T-cell (primary cell): ENCODE measurements at places on chromosomes 5 and 9.

- no peak for DNase-seq
Observed at GRCh38 chr5:96329886-96330529, 103.0 kb downstream of the PCSK1 start.

DNA sequence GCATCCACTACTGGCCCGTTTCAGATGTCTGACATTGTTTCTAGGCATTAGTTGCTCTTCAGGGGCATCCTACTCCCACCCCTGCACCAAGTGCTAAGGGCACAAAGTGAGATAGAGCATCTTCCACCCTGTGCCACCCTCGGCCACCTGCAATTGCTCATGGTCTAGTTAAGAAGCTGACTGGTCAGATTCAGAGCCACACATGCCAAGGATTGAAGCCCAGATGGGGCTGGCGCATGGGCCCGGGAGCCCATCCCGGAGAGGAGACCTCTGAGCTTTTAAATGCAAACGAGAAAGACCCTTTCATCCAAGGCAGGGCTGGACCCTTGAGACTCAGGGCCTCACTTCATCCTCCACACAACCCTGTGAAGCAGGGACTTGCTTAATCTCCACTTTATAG lies 28.5 kb downstream of the HRH2 start:
- no peak for DNase-seq

DNA sequence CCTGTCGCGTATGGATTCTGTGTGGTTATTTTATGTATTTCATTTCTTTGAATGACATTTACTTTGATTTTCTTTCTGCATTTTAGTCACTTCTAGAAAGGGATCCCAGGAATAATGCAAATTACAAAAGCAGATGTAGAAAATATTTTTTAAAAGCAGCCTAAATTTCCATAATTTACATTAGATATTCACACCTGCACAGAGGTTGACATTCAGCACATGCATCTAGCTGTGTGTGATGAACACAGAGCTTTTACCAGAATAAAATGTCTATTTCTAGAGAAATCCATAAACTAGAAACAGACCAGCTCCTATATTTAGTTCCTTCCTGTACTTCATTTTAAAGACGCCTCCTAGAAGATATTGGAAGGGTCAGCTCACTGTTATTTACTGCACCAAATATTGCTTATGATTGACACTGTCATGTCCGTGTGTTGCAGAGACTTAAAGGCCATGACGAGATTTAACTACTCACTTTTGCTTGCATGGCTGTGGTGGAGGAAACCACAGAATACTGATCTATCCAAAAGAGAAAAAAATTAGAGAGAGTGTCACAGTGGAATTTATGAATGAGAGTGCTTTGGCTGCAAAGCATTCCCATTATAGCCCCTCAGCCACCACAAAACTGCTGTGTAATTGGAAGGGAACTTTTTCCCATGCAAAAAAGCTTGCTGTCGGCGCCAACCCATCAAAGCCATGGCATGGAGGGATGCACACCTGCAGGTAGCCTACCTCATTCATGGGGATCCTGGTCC lies 58.1 kb downstream of the EBF1 start:
- DNase-seq: no peak

- DNase-seq: no peak
Observed at GRCh38 chr5:169950333-169950732, 30.0 kb downstream of the INSYN2B start.

DNA sequence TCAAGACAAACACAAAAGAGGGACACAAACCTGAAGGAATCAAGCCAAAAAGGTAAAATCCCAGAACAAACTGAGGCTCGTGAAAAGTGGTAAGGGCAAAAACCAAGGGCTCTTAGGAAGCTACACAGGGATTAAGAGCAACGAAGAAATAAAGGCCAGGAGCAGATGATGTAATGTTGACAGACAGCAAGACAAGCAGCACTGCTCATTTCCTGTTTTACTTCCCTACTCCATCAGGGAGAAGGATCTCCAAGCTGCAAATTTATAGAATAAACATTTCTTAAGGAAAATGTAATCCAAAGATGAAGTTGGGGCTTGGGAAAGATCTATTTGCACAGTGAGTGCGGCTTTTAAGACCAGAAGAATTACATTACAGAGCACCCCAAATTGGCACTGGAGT lies 182.3 kb upstream of the MAP1B start:
- no peak for DNase-seq

- no peak for DNase-seq
Observed at GRCh38 chr9:125585503-125586171, 121.4 kb downstream of the MAPKAP1 start.

- no peak for DNase-seq
Observed at GRCh38 chr5:149424371-149425315, 45.6 kb upstream of the IL17B start.

DNA sequence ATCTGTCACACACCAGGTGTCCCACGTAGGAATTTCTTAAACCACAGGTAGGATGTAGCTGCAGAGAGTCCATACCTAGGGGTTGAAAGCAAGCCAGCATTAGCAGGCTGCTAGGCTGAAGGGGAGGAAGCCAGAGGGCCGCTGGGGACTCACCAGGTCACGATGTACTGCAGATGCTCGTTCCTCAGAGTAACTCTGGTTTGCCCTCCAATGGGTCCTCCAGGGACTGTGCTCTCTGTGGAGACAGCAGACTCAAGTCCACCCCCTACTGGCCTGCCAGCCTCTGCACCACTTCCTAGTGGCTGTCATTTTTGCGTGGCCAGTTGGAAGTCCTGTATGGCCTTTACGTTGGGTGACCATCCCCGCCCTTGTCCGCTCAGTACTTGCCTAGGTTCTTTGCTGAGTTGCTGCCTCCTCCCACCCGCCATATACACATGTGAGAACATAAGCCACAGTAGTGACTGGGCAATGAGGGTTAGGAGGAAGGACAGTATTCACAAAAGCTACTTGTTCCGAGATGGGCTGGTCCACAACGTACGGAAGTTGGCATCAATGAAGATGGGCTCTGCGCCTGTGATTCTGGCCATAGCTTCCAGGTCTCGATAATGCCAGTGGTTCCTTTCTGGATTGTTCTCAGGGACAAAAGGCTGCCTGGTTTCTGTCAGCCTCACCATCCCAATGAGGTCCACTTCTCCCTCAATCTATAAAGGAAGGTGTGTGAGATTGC lies 4.1 kb downstream of the RPL7A start:
- DNase-seq: no peak

DNA sequence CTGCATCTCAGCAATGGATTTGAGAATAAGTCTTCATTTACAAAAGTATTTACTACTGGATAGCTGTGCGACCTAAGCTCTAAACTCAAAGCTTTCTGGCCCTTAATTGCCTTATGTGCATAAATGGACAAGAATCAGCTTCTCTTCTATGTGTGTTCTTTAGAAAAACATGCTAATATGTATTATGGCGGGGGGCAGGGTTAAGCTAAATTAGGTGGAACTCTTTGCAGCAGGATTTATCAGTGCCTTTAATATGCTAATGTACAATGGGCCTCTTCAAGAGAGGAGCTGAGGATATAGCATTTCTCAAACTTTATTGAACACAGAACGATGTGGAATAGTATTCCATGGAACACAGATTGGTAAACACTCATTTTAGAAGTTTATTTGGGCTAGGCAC lies 10.0 kb upstream of the NIPAL4 start:
- no peak for DNase-seq

DNA sequence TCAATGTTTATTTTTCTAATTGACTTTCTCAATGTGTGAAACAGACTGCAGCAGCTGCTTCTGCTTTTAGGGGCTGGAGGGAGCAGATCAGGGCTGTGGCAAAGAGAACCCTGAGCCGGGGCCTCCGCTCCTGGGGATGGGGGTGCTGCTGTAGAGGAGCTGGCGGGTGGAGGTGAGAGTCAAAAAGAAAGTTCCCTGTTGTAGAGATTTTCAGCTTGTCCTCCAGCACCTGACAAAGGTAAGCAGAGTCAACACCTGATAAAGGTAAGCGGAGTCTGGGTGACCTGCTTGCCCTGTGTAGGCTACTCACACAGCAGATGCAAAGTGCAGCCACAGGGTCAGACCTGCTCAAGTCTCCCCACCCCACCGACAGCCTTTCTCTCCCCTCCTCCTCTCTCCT lies 252.4 kb upstream of the IRX1 start:
- DNase-seq: no peak

GRCh38 chr5:39020458-39020857 lies 53.7 kb downstream of the RICTOR start:
- no peak for DNase-seq

- no peak for DNase-seq
Observed at GRCh38 chr5:179275941-179276837, 69.1 kb downstream of the ADAMTS2 start.

GRCh38 chr5:150490296-150490669 lies 17.6 kb upstream of the NDST1 start:
- no peak for DNase-seq

GRCh38 chr9:68577774-68578591 lies 37.3 kb upstream of the TMEM252 start:
- no peak for DNase-seq

DNA sequence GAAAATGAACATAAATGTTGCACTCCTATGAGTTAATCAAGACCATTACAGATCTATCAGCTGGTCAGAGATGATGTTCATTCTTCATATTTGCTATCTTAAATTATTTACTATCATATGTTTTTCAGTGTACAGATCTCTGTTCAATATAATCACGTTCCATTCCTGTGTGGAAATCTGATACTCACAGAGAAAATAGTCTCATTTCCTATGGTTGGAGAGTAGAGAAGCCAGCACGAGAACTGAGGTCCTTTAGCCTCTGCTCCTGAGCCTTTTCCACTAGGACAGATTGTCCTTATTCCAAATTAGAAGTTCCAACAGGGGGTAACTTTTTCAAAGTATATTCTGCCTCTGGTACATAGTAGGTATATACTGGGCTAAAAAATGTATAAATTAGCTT lies 29.2 kb downstream of the UGCG start:
- DNase-seq: no peak

GRCh38 chr9:118650417-118650816 lies 718.8 kb downstream of the BRINP1 start:
- DNase-seq: no peak

DNA sequence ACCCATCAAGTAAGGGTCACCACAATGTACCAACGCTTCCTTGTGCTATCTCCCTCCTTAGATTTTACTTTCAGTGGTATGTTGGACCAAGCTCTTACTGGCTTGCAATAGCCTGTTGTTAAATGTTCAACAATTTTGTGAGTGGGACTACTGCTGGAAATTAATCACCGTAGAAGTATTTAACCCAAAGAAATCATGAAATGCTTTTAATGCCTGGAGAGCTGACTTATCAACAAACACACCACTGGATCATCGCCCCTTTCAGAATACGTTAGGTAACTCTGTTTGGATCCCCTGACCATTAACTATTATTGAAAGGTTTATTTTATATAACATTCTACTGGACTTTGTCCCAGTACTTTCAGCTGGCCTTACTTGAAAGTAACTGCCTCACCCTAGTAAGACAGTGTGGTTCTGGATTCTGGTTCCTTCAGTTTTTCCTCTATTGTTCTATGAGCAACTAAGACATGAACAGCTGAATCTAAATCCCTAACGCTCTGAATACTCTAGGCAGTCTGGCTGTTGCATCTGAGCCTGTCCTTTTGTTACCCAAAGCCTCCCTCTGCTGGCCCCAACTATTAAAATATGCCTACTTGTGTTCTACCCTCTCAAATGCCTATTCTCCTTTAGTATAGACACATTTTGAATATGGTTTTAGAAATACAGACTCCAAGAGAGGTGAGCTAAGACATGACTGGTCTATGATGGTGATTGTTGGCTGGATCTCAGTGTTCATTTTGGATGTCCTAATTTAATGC lies 1203.4 kb upstream of the DMAC1 start:
- DNase-seq: no peak

DNA sequence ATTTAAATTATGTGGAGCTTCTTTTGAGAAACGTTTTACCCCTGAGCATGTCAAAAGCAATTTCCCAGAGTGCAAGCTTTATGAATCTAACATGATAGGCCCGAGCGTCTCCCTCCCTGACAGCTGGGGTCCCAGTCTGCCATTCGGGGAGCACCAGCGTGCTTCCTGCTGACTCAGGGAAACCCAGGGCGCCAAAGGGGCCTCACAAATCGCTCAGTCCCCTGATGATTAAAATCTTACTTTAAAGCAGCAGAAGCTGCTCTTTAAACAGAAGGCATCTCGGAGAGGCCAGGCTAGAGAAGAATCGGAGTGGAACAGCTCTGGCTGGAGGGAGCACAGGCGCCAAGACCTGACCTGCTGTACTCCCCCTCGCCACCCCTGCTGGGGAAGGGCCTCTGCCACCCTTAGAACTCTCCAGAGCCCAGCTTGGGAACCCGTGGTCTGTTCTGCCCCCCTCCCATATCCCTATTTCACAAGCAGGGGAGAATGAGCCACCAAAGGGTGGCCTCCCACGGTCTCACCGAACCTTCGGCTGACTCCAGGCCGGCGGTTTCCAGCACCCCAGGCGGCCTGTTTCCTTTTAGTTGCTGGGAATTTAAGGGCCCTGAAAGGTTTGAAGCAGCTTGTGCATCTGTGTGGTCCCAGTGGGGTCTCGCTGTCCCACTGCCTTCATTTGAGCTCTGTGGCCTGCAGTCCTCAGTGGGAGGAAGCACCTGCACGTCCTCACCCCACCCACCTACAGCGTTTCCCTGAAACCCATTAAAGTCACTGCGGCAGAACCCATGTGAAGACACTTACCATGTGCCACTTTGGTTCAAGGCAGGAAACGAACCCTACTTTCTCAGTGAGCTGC lies 147.6 kb downstream of the COL23A1 start:
- no peak for DNase-seq

- no peak for DNase-seq
Observed at GRCh38 chr5:160395111-160395510, 4.7 kb downstream of the FAM200C start.

DNA sequence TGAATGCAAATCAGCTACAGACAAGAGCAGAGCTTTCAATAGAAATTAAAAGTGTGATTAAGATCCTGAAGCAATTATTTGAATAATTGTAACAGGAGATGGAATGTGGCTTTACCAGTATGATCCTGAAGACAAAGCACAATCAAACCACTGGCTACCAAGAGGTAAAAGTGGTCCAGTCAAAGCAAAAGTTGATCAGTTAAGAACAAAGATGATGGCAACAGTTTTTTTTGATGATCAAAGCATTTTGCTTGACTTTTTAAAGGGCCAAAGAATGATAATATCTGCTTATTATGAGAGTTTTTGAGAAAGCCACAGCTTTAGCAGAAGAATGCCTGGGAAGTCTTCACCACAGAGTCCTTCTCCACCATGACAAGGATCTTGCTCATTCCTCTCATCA lies 409.2 kb downstream of the CSNK1G3 start:
- DNase-seq: no peak

- no peak for DNase-seq
Observed at GRCh38 chr9:129597355-129598088, 23.4 kb downstream of the C9orf50 start.

GRCh38 chr5:150753463-150753862 lies 5.4 kb downstream of the DCTN4 start:
- no peak for DNase-seq

- DNase-seq: no peak
Observed at GRCh38 chr5:77620405-77620804, 18.1 kb downstream of the OTP start.
